ENCODE measurements at places on chromosomes 13 and 19.

DNA sequence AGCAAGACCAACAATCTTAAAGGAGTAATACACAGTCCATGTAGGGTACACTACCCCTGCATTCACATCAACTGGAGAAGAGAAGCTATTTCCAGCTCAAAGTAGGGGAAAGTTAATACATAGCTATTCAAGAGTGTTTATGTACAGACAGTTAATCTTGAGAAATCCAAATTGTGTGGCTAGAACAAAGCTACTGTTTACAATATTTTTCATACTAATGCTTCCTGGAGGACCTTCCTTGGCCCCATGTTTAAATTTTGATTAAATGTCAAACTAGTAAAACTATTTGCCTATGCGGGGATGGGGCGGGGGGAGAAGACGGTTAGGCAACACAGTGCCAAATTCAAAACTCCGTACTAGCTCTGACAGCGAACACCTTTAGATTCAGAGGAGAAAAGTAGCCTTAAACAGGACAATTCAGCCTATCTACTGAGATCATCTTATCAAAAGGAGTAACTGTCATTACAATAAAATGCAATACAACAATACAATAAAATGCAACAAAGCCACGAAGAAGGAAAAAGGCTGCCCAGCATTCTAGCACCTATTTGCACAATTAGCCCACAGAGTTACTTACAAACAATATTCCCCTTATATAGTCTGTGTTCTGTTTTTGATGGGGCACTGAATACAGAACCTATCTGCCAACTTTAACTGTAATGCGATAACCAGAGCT is 29.1 kb downstream of the BRD4 start:
- DNase-seq = no peak

DNA sequence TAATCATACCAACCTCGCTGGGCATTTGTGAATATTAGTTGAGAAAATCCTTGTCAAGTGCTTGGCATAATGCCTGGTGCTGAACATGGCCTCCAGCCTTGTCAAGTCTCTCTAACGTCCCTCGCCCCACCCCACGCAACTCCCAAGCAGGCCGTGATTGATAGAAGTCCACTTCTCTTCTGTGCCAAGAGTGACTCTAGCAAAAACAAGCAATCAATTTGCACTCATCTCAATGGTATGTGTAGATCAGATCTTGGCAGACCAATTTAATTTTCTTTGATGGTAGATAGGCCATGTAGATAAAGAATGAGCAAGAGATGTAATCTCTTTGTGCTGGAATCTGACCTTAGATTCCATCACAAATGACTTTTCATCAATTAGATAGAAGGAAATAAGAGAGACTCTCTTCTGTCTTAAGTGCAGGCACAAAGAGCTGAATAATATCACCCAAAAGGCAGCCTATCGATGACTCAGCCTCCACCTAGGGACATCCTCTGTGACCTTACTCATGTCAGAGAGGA is 31.0 kb upstream of the KATNAL1 start:
- DNase-seq = no peak

- no peak for DNase-seq
Observed at GRCh38 chr13:73870970-73871935, 263.0 kb downstream of the KLF12 start.

- DNase-seq = no peak
Observed at GRCh38 chr13:99473515-99473914, 27.8 kb upstream of the TM9SF2 start.

GRCh38 chr19:13850910-13851733 is 25.8 kb upstream of the NANOS3 start:
- no peak for DNase-seq
